Breast epithelium (tissue), 4 donors: ENCODE measurements at places on chromosomes 6 and 20. TPM values are rescaled to one million over a fixed set of nuclear protein-coding genes. Genes with fewer than 3 reads are reported as not detected.

The LTB gene
- total RNA-seq: 1.0 TPM

The APMAP gene
- total RNA-seq: 101 TPM

The PCNA gene
- total RNA-seq: 32.3 TPM

The APCDD1L gene
- 0.73 TPM for total RNA-seq

The SH3BGRL2 gene
- total RNA-seq: 31.8 TPM

The AVP gene
- total RNA-seq: not detected

The MARCKS gene
- total RNA-seq: 50.8 TPM

The SYNDIG1 gene
- 0.48 TPM for total RNA-seq

The ADGRF5 gene
- total RNA-seq: 22.5 TPM

The TTI1 gene
- total RNA-seq: 16.7 TPM

The ANKS1A gene
- 23.4 TPM for total RNA-seq

The C6orf132 gene
- total RNA-seq: 4.2 TPM

The CENPQ gene
- 9.7 TPM for total RNA-seq

The PHACTR1 gene
- total RNA-seq: 5.6 TPM

The ADAM33 gene
- 29.4 TPM for total RNA-seq

The ZNF311 gene
- total RNA-seq: 2.0 TPM

The CRIP3 gene
- 1.9 TPM for total RNA-seq

The TNFRSF21 gene
- 20.9 TPM for total RNA-seq

The HLA-DOA gene
- total RNA-seq: 2.1 TPM

The TNF gene
- 0.73 TPM for total RNA-seq

The ENPP4 gene
- total RNA-seq: 22.2 TPM

The PLCB1 gene
- 106 TPM for total RNA-seq

The HLA-DMA gene
- total RNA-seq: 30.9 TPM

The THEMIS gene
- total RNA-seq: 2.6 TPM

The ANKRD66 gene
- not detected for total RNA-seq

The RBBP8NL gene
- 2.0 TPM for total RNA-seq

The BPIFA1 gene
- not detected for total RNA-seq

The RAD21L1 gene
- not detected for total RNA-seq

The ZSCAN31 gene
- 19.3 TPM for total RNA-seq

The SGK1 gene
- 459 TPM for total RNA-seq

The PLTP gene
- 78.3 TPM for total RNA-seq

The GHRH gene
- total RNA-seq: not detected

The OLIG3 gene
- total RNA-seq: not detected

The BEND3 gene
- 2.5 TPM for total RNA-seq

The EPB41L2 gene
- 72.7 TPM for total RNA-seq

The ABCC10 gene
- total RNA-seq: 12.1 TPM

The ZKSCAN8 gene
- 21.9 TPM for total RNA-seq

The RBM24 gene
- total RNA-seq: 1.8 TPM

The EPPIN gene
- total RNA-seq: not detected

The C6orf15 gene
- not detected for total RNA-seq

The NCOA3 gene
- total RNA-seq: 45.1 TPM

The FGD2 gene
- total RNA-seq: 18.6 TPM

The SLC22A2 gene
- total RNA-seq: not detected

The TJAP1 gene
- total RNA-seq: 18.6 TPM

The PRPH2 gene
- 0.32 TPM for total RNA-seq

The C20orf204 gene
- 1.3 TPM for total RNA-seq

The PRRT1 gene
- 1.3 TPM for total RNA-seq

The CLVS2 gene
- not detected for total RNA-seq

The CLIC1 gene
- 266 TPM for total RNA-seq

The ZC2HC1B gene
- not detected for total RNA-seq

The PLN gene
- total RNA-seq: 4.6 TPM

The TMC2 gene
- 0.33 TPM for total RNA-seq
